ENCODE measurements at places on chromosomes 12 and 14.

DNA sequence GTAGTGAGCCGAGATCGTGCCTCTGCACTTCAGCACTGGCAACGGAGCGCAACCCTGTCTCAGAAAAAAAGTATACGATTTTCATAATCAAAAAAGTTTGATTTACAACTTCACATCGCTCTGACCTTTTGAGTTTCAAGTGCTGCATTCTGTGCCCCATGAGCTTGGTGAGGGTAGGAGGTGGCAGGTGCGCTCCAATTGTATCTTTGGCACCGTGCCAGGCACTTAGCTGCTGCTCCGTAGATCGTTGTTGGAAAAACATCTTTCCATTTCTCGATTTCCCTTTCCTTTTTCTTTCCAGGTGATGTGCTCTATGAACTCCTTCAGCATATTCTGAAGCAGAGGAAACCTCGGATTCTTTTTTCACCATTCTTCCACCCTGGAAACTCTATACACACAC is 203.7 kb downstream of the ETV6 start:
- DNase-seq, result no peak

GRCh38 chr14:89899917-89900663 is 54.4 kb downstream of the EFCAB11 start:
- no peak for DNase-seq

DNA sequence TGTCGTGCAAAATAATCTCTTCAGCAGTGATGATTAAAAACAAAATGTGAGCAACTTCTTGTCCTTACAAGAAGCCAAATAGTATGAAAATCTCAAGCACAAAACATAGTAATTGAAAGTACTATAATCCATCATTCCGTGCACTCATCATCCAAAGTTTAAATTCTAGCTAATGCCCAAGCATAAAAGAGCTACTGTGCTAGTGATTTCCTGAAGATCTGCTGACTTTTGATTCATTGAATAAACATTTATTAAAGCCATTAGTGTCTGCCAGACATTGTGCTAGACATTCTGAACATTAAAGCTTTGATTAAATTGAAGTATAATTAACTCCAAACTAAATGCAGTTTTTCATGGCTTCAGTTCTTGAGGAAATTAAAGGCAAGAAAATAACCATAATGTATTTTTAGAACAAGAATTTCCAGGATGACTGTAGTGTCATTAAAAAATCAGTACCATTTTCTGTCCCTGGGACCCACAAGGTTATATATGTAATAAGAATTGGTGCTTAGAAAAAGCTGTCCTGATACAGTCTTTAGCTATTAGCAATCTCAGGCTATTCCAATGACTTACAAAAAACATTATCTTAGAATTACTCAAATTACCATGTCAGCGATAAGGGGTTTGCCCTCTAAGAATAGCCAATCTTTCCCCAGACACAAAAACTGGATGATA is 71.7 kb downstream of the CMAS start:
- no peak for DNase-seq

- DNase-seq, result no peak
Observed at GRCh38 chr12:116700066-116700465, 37.8 kb downstream of the SPRING1 start.

GRCh38 chr14:99675951-99676350 is 8.1 kb upstream of the CYP46A1 start:
- DNase-seq, result no peak

GRCh38 chr12:112677050-112677765 is 114.3 kb upstream of the RPH3A start:
- no peak for DNase-seq
